ENCODE measurements at places on chromosomes 7 and 10.
A peak's percentile ranks its signal among the peaks of the same experiment; 100 is the strongest.

GRCh38 chr7:158228986-158229385 lies 358.6 kb downstream of the PTPRN2 start:
- DNase-seq = no peak

GRCh38 chr7:141671705-141672496 lies 30.1 kb downstream of the DENND11 start:
- no peak for DNase-seq

DNA sequence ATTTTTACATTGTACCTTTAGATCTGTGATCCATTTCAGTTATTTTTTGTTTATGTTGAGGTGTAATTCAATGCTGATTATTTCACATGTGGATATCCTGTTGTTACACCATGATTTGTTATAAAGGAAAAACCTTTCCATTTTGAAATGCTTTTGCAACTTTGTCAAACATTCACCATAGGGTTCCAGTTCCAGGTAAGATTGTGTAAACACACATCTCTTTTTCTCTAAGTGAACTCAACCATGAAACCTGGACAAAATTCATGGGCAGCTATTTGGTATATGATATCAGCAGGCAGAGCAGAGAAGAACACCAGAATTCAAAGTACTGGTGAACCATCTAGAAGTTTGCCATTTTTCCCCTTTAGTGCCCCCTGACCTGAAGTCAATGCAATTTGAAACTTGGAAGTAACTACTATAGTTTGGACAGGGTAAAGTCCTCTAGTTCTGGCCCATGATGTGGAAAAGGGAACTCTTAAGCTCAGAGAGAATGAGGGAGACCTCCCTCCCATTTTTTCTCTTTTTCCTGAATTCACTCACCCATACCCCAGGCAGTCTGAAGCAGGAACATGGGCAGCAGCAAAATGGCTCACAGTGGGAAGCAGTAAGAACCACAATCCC lies 446.1 kb downstream of the ATRNL1 start:
- no peak for DNase-seq

DNA sequence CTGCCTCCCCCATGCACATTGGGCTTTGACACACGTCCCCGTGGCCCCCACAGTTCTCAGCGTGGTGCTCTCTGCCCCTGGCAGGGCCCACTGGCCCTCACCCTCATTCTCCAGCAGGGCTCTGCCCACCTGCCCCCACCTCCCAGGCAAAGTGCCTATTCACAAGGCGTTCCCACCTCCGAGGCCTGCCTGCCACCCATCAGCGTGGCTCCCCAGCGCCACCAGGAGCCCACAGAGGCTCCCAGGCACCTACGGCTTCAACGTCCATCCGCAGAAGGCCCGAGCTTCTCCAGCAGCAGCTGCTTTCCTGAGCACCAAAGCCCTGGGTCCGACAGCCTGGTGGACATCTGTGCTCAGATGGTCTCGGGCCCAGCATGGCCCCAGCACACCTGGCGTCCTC lies 211.8 kb upstream of the PPP2R2D start:
- no peak for DNase-seq

DNA sequence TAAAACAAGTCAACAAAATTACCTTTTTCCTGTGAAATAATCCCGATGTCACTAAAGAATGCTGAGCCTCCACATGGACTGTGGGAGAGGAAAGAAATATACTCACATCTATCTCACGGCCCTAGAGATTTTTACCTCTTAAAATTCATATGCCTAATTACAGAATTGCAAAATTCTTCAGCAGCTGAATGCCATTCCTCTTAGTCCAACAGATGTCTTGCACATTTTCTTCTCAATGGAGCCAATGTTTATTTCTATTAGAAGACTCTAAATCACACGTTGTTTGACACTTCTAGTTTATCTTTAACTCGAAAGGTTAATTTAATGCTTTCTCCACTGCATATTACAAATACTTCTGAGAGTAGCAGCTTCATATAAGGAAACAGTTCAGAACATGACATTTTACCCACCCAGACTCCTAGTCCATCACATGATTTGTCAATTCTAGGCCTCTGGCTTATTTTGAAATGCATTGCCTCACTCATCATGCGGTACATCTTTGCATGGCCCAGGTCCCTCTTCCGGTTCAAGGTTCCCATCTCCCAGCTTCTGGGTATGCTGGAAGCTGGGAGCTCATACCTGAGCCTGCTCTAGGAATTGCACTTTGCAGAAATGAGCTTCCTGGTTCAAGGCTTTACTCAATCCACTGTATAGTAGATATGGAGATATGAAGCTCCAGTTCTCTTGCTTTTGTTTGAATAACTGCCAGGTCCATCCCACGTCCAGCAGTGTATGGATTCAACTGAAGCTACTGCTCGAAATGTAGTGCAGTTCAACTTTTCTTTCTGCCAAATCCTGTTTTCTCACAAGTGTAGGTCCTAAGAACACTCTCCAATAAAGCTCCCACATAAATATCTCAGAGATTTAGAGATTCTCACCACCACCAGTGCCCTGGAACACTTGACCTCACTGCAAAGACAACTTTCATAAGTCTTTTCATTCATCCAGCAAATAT lies 306.2 kb downstream of the GPR37 start:
- no peak for DNase-seq

DNA sequence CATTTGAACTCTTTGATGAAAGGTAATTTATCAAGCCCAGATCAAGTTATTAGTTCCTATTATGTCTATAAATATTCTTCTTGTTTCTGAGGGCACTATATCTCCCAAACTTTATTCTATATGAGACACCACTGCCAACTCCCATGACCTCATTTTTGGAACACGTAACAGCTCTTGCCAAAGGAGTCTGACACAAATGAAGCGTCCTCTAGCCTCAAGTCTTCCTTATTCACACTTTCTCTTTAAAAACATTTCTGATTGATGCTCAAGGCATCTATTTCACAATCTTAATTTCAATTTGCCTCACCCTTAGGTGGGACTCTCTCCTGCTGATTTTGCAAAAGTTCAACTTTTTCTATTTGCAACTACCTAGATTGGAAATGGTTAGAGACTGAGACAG lies 848.4 kb downstream of the GATA3 start:
- DNase-seq = no peak

DNA sequence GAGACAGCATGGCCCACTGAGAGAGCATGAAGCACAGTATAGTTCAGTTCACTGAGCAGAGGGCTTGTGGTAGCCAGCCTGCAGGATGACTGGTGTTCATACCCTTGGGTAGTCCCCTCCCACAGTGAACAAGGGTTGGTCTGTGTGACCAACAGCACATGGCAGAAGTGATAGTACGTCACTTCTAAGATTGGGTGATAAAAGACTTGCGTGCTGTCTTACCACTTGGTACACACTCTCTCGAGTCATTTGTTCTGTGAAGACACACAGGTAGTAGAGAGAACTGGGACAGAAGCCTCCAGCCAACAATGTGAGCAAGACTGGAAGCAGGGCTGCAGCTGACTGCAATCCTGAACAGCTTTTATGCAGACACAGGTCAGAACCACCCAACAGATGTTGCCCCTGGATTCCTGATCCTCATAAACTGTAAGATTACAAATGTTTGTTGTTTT lies 14.6 kb downstream of the EPC1 start:
- peak; percentile 86 for DNase-seq

GRCh38 chr10:84267503-84268126 lies 22.8 kb downstream of the RGR start:
- peak; percentile 43 for DNase-seq

DNA sequence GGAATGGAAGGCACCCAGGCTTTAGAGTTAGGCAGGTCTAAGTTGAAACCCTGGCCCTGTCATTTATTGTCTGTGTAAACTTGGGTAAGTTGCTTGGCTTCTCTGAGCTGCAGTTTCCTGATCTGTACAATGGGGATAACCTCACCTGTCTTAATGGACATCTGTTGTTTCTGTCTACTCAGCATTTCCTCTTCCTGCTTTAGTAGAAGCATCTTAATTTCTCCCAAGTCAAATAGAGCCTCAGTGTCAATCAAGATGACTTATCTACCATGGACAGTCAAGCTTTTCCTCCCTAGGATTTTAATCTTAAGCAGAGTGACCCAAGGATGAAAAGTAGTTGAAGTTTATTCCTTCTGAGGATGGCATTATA lies 119.7 kb downstream of the FZD1 start:
- no peak for DNase-seq

- DNase-seq = no peak
These were observed 9.1 kb downstream of the TMEM72 start for GRCh38 chr10:44920252-44920651.

GRCh38 chr7:14095233-14095950 lies 105.9 kb upstream of the ETV1 start:
- DNase-seq = no peak

- DNase-seq = no peak
These were observed 109.8 kb upstream of the PALS2 start for GRCh38 chr7:24463474-24463873.

DNA sequence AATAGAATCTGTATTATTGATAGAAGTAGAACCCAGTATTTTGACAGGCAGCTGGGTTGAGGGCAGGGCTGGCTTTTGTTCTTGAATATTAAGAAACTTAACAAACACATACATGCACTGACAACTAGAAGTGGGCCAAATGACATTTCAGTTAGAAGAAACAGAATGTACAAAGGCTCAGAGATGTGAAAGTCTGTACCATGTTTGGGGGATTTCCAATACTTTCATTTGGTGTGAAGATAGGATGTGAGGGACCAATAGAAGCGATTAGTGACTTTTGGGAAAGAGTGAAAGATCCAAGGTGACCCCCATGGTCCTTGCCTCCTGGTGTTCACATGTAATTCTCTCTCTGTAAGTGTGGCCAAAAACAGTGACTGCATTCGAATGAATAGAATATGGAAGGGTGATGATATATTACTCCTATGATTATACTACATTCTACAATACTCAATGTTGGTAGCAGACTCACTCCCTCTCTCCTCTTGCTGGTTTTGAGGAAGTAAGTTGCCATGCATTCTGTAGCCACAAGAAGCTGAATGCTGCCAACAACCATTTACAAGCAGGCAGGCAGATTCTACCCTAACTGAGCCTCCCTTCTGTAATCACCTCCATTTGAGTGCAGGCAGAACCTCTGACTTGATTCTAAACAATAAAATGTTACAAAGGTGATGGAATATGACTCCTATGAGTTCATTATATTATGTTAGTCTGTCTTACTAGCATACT lies 151.4 kb downstream of the TMEM168 start:
- no peak for DNase-seq

DNA sequence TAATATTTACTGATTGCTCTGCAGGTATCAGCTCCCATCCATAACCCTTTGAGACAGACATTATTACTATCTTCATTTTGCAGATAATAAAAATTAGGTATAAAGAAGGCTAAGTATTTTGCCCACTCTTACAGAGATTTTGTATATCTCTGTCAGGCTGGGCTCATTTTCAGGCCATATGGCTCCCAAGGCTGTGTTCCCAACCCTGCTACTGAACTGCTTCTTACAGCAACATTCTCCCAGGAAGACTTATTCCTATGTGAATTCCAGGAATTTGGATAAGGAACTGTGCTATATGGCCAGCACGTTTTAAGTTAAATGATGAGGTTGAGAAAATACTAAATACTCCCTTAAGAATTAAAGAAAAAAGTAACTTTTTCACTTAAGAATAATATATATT lies 1.9 kb upstream of the TMEM106B start:
- DNase-seq = no peak

GRCh38 chr10:124707144-124707467 lies 37.1 kb downstream of the FAM53B start:
- no peak for DNase-seq

GRCh38 chr7:105521027-105521716 lies 899 bp downstream of the PUS7 start:
- DNase-seq = peak; percentile 37

DNA sequence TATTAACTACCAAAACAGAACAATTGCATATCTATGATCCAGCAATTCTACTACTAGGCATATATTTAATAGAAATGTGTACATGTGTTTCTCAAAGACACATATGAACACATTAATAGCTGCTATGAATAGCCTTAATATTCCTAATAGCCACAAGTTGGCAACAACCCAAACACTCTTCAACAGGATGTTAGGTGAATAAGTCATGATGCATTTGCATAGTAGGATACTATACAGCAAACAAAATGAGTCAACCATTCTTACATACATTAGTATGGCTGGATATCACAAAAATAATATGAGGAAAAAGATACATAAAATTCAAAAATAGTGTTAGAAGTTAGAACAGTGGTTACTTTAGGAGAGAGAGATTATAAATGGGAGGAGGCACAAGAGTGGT lies 26.8 kb upstream of the ZNF746 start:
- DNase-seq = no peak

DNA sequence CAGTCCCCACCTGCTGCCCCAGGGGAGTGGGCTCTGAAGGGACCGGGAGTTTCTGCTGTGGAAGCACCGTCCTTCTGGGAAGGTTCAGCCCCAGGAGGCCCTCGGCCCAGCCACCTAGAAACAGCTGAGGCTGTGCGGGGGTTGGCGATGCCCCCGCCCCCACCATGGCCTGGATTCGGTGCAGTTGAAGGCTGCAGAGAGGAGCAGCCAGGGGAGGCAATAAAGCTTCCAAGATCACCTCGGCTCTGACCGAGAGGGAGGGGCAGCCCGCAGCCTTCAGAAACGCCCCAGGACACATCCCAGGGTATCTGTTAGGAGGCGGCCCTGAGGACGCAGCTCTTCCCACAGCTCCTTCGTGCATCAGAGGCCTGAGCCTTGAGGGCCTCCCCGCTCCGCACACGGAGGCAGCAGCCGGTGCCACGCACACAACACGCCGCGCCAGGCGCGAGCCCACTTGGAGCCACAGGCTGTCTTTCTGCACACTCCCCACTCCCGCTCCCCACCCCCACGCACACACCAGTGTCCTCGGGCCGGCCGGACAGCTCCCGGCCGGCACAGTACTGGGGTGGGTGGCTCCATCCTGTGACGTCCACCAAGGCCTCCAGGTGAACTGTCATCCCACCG lies 1.6 kb downstream of the KNDC1 start:
- no peak for DNase-seq

DNA sequence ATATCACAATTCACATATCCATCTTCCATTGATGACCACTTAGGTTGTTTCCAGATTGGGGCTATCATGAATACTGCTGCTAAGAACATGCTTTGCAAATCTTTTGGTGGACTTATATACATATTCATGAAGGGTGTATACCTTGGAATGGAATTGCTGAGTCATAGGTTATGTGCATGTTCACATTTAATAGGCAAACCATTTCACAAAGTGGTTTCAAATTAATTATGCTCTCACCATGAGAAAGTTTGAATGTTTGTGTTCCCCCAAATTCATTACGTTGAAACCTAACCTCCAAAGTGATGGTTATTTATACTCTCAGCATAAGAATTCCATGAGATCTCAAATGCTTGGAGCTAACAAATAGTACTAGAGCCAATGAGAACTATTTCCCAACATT lies 86.4 kb downstream of the VPS41 start:
- no peak for DNase-seq

- DNase-seq = no peak
These were observed 155.0 kb downstream of the STK31 start for GRCh38 chr7:23864973-23865372.

- DNase-seq = no peak
These were observed 95.8 kb downstream of the HECW1 start for GRCh38 chr7:43208242-43208641.

- peak; percentile 23 for DNase-seq
These were observed at the start of gene NIPSNAP2 for GRCh38 chr7:55964261-55965099. Gene NIPSNAP2 (plus strand): TSS chr7:55964585. CDS start chr7:55964610, 25 bp downstream.

GRCh38 chr10:71280825-71281224 lies 38.2 kb upstream of the SLC29A3 start:
- no peak for DNase-seq
